Aorta (tissue), 5 donors: ENCODE measurements at places on chromosomes 6 and 20. TPM values are rescaled to one million over a fixed set of nuclear protein-coding genes. Genes with fewer than 3 reads are reported as not detected.

GRCh38 chr6:32825966-32826365 lies 9.2 kb upstream of the HLA-DOB start:
- DNase-seq: no peak

GRCh38 chr6:88177961-88178464 lies 11.9 kb upstream of the CNR1 start:
- DNase-seq: no peak

DNA sequence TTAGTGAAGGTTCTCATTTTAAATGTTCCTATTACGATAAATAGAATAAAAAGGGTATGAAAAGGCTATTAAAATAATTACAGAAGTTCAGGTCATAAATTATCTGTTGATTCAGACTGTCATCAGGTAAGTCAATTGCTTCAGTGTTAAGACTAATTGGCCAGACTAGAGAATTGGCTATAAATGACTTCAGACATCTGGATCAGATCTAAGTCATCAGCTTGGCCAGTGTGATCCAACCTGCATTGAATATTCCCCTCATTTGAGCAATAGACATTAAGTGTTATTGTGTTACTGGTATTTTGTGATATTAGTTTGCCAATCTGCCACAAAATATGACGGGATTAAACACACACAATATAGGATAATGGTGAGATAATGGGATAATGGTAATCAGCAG lies 377.6 kb upstream of the CITED2 start:
- DNase-seq: no peak

DNA sequence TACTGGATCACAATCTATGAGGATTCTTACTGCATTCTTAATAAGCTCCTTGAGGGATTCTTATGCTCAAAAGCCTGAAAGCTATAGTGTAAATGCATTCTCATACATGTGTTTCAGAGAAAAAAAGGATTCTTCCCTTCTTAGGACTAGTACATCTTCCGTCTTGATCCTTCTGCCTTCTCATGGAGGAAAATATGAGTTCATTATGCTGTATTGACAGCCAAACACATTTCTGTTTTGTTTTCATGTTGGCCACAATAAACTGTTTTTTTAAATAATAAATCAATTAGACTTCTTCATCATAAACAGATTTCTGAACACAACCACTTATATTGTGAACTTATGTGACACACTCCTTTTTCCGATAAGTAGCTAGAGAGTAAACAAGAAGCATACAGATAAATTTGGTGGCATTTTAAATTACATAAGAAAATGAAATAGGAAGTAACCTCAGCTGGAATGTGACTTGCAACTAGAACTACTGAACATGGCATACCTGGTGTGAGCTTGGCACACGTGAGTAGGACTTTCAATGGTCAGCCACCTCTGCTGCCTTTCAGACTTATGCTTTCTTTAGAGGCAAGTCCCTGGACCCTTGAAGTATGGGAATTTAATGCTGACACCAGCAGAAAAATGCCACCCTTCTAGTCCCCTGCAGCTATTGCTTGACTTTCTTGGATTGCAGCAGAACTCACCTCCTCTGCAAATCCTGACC lies 350.4 kb downstream of the BCKDHB start:
- no peak for DNase-seq

Gene BHLHE23
- polyA plus RNA-seq: not detected

- DNase-seq: no peak
Measured at GRCh38 chr6:133040094-133040802, 200.9 kb upstream of the EYA4 start.

DNA sequence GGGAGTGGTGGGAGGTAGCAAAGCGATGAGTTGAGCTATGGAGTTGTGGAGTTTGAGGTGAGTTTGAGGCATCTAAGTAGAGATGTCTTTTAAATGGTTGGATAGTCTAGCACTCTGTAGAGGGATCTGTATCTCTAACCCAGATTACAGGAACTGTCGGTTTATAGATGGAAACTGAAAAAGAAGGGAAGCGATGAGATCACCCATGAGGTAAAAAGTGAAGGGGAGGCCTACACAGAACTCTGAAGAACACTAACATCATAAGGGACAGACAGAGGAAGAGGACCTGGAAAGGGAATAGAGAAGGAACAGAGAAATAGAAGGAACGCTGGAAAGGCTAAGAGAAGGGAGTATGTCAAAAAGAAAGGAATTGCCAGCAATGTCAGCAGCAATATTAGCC lies 2.5 kb downstream of the HINT3 start:
- DNase-seq: no peak

Gene LCA5
- polyA plus RNA-seq: 4.0 TPM

- DNase-seq: no peak
Measured at GRCh38 chr6:143055213-143055612, 5.5 kb upstream of the AIG1 start.

DNA sequence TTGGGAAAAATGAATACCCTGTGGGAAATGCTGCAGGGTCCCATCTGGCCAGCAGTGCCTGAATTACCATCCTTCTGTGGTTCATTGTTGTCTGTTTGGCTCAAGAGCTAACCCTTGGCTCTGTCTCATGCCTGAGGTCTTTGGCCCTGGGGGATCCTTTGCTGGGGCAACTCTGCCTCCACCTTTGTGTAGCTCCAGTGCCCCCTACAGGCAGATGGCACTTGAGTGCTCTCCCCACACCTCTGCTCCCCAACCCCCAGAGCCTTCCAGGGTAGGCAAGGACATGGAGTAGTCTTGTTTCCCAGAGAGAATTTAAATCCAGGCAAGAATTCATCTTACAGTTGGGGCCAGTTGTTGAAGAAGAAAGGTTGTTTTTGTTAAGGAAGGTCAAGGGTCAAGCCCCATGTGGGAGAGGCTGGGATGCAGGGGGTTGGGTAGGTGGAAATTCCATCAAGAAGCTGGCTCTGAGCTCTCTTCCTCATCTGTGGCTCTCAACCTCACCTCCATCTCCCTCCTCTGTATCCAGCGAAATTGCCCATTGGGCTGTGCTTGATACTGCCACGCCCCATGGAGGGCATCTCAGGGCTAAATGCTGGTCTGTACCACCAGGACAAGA lies 44.2 kb downstream of the ZNF831 start:
- DNase-seq: peak; percentile 74

DNA sequence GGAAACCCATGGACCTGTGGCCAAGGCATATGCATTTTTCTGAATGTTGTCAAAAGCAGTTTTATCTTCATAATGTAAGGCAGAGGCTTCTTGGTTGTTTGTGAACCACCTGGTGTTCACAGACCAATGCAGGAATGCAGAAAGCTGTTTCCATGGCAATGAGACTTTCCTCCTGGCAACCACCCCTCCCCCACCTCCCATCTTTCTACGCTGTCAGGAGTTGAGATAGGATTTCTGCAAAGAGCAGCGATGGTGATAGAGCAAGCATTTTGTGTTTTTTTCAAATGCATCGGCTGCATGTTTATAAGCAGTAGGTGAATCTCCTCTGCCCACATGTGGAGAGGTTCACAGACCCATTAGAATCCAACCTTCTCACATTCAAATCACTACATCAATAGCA lies 114.1 kb upstream of the SMLR1 start:
- no peak for DNase-seq

DNA sequence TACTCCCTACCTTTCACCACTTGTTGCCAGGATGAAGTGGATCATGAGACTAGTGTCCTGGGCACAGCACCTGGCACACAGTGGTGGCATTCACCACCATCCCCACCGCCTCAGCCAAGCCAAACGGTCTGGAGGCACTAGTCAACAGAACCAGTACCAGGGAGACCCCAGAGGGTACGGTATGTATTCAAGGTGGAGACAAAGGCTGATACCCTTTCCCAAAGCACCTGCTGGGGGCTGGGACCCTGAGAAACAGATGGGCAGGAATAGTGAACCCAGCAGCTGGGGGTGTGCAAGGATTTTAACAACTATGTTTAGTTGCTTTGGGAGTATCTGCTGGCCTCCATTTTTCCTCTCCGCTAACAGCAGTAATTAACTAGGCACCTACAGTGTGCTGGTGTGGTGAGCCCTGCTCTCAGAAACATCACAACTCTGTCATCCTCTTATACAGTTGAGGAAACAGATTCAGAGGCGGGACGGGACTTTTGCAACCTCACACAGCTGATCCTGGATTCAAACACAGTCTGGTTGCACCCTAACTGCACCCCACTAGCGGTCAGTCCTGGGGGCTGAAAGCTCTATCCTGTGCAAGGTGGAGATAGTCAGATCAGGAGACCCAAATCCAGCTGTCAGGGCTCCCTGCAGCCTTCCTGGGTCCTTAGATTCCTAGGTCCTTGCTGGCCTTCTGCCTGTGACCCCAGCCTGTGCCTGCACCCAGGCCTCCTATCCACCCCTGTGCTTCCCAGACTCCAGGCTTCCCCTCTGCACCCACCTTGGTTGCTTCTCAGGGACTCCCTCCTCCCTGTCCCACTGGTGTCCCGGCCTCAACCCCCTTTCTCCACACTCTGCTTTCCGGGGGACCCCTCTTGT lies 1.2 kb downstream of the SNTA1 start:
- no peak for DNase-seq

DNA sequence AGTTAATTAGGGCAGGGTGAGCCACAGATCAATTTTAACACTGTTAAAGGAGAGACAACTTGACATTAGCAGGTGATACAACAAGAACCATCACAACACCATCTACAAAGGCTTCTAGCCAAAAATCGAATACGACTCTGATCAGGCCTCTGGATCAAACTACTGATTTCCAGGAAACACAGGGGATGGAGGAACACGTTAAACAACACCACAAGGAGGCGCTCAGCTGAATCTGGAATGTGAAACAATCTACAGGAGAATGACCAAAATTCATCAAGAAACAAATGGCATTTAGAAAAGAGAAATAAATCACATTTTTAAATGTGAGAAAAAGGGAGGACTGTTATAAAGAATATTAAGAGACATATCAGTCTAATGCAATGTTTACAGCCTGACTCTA lies 13.5 kb upstream of the MAFB start:
- DNase-seq: no peak

- DNase-seq: no peak
Measured at GRCh38 chr6:129031051-129031599, 148.2 kb downstream of the LAMA2 start.

GRCh38 chr6:83270971-83271719 lies 78.0 kb downstream of the RWDD2A start:
- DNase-seq: no peak

Gene OR2H1
- not detected for polyA plus RNA-seq
